Kasumi-1 (cell line): ENCODE measurements at places on chromosomes 7 and 10.
A peak's percentile ranks its signal among the peaks of the same experiment; 100 is the strongest.

- DNase-seq = no peak
These were observed 17.9 kb upstream of the TIAL1 start for GRCh38 chr10:119614686-119615085.

DNA sequence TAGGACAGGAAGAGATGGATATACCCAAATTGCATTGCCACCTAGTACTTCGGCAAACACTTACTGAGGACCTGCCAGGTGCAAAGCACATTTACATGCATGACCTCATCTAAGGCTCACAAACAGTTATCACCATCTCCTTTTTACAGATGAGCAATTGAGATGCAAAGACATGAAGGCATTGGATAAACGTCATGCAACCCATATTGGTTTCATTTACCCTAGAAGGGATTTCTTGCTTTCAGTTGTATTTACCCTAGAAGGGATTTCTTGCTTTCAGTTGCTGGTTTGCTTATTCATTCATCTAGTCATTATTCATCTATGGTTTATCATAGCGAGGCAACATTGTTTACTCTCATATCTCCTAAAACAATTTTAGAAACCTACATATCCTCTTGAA lies 52.2 kb downstream of the STEAP1B start:
- no peak for DNase-seq

GRCh38 chr10:128186959-128187787 lies 61.0 kb upstream of the MKI67 start:
- DNase-seq = no peak

DNA sequence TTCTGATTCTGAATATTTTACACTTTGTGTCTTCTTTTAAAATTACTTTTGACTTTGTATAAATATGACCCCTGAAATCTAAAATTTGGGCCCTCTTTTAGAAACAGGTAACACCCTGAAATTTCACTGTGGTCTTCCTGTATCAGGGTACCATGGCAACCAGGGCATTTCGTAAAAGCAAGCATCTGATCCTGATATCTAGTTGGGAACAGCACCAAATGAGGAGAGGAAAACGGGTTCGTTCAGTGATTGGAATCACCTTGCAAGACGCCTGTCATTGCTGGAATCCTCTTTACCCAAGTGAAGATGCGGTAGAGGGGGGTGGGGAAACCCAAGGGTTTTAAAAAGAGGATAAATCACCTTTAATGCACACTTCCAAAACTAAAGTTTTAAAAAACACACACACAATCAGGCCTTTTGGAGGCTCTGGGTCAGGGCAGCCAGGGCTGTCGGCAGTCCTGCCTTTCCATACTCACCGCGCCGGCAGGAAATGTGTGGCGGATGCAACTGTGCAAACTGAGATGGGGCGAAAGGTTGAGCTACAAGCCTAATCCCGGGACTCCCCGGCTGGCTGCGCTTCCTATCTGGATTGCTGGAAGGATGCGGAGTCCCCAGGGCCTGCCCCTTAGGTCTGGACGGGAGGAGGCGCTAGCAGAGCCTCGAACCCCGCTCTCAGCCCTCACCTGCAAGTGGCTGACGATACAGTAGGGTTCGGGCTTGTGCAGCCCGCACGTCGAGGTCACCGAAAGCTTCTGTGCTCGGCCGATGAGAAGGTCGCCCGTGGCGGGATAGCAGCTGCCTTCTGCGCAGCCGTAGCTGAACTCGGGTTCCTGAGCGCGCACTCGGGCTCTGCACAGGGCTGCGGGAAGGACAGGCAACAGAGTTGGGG lies 1.8 kb downstream of the LAMB1 start:
- no peak for DNase-seq

GRCh38 chr7:2217716-2218443 lies 14.9 kb downstream of the MAD1L1 start:
- DNase-seq = no peak

GRCh38 chr7:149027611-149028345 lies 527 bp downstream of the PDIA4 start:
- DNase-seq = peak; percentile 22

GRCh38 chr7:123752534-123752933 lies 3.7 kb upstream of the WASL start:
- no peak for DNase-seq

- no peak for DNase-seq
These were observed 280.1 kb downstream of the TCF7L2 start for GRCh38 chr10:113230011-113230610.
